ENCODE measurements at places on chromosomes 7 and 10.
A peak's percentile ranks its signal among the peaks of the same experiment; 100 is the strongest.

- no peak for DNase-seq
Measured at GRCh38 chr7:69599286-69599954, 1.1 kb downstream of the AUTS2 start.

GRCh38 chr10:53253221-53253620 is 480.6 kb upstream of the MBL2 start:
- DNase-seq, result no peak

DNA sequence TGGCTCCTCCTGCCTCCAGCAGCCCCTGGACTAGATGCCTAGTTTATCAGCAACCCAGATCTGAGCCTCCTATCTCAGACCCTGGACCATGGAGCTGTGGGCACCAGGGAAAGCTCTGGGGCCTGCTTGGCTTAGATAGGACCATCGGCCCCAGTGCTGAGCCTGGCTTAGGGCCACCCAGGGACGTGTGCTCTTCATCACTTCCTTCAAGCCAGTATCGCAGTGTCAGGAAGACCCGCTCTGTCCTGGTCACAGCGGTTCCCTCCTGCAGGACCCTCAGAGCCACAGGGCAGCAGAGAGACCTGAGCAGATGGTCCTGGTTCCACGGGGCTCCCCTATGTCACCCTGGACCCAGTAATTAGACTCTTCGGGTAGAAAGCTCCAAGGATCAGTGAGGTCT is 105.7 kb upstream of the FAM20C start:
- no peak for DNase-seq

DNA sequence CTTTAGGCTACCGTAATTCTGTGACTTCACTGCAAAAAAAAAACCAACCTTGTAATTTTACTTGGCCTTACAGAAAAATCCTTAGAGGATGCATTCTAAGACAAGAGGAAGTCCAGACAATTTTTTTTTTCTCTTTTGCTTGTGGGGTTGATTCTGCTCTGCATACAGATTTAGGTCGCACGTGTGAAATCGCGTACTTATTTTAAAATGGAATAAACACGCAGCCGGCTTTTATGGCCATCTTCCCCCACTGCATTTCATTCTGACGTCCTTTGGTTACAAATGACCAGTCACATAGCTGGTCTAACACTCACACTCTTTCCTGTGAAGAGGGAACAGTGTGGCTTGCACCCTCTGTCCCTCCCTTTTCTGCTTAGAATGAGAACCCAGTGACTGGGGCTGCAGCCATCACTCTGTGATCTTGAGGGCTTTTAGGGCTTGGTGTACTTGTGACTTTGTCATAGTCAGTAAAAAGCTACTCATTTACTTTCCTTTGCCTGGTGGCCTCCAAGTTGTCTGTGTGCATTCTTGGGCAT is 63.6 kb upstream of the CARD11 start:
- DNase-seq, result no peak

GRCh38 chr10:30534465-30535144 is 94.9 kb downstream of the LYZL2 start:
- DNase-seq, result no peak

DNA sequence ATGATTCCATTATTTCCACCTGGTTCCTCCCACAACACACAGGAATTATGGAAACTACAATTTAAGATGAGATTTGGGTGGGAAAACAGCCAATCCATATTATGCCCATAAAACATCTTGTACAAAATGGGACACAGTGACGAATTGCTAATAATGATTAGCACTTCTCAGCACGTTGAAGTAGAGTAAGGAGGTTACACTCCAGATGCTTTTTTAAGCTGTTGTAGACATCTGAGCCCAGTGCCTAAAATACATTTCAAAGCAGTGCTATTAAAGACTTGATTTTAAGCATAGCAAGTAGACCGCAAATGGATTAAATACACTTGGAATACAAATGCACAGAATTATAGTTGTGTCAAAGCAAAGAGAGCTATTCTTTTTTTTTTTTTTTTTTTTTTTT is 105.9 kb downstream of the AASS start:
- no peak for DNase-seq

GRCh38 chr7:155435110-155435509 is 22.8 kb upstream of the EN2 start:
- no peak for DNase-seq

DNA sequence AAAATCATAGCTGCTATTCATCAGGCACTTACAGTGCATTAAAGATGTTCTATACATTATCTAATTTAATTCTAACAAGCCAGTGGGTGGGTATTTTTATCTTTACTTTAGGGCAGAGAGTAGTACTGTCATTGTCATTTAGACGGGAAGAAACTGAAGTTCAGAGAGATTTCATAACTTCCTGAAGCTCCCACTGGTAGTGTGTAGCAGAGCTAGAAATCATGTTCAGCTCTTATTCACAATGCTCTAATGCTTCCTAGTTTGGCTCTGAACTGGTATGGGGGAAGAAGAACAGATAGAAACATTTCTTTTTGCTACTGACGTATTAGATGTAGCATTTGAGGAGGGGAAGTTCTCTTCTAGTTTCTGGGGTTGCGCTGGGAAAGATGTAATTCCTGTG is 116.7 kb downstream of the CYP26A1 start:
- DNase-seq, result no peak

GRCh38 chr10:67793313-67793712 is 44.7 kb downstream of the DNAJC12 start:
- no peak for DNase-seq

DNA sequence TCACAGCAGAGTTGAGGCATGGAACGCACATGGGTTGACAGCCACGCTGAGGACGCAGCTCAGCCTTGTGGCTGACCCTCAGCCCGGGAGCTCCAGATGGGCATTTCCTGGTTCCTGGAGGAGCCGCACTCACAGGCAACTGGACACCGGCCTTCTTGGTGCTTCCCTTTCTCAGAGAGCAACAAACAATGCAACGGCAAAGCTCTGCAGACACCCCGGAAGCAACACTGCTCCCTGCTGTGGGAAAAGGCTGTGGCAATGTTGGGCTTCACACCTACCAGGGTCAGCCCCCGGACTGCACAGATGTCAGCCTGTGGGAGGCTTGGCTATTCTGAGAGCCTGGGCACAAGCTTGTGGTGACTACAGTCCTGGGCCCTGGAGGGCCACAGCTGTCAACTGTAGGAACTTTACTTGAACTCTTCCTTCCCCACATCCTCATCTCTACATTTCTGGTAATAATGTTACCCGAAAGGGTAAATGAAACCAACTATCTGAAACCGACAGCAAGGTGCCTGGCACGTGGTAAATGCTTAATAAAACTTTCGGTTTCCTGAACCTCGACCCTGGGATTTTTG is 597.5 kb upstream of the MKI67 start:
- DNase-seq, result no peak

DNA sequence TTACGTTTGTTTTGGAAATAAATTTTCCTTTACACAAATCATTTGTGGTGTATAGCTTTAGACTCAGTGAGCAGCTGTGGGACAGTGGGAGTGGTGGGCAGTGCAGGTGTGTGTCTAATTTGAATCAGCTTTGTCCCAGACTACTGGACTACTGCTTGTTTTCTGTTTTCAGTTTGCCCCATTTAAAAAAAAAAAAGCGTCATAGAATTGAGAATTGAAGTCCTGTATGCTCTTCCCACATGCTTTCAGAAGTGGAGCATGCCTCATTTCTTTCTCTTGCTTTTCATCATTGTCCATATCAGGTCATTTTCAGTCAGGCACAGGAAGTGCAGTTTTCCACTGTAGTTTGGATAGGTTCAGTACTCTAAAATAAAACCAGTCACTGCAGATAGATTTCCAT is 66.1 kb downstream of the SHH start:
- no peak for DNase-seq

GRCh38 chr10:122154545-122155366 is 116.3 kb upstream of the BTBD16 start:
- no peak for DNase-seq

DNA sequence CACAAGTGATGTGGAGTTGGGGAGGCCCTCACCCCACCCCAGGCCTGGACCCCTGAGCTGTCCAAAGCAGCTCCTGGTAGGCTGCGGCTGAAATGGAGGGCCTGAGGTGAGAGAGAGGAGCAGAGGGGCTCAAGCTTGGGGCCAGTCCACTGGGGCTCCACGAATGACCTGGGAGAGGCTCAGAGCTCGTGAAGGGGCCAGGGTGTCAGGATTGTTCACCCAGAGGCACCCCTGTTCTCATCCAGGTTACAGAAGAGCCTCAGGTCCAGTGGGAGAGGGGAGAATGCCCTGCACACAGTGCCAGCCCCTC is 102.2 kb upstream of the RET start:
- DNase-seq, result no peak

DNA sequence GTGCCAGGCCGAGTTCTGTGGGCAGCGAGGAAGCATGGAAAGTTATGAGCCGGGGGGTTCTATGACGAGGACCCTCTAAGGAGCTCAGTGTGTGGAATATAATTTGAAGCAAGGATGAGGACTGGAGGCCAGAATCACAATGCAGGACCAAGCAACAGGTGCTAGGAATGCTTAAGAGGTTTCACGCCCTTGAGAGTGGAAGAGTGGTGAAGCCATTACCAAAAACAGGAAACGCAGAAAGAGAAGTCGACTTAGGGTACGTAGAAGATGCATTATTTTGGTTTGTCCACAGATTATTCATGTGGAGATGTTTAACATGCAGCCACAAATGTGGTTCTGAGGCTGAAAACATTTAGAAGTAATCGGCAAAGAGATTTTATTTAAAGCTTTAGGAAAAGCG is 78.7 kb downstream of the PIP4K2A start:
- DNase-seq, result no peak

DNA sequence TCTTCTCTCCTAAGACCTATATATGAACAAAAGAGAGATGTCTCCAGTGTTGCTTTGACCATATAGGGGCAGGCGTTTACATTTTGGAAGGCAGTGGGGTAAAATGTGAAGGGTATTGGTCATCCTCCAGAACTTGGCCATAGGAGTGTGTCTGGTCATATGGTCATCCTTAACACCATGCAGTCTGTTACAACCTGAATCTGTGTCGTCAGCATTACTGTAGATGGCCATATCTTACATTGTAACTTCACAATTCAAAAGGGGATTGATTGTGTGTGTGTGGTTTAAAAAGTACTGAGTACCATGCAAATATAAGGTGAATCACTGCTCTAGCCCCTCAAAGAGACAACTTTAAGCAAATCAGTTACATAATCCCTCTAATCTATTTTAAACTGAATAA is 311.7 kb downstream of the BICC1 start:
- DNase-seq, result no peak

DNA sequence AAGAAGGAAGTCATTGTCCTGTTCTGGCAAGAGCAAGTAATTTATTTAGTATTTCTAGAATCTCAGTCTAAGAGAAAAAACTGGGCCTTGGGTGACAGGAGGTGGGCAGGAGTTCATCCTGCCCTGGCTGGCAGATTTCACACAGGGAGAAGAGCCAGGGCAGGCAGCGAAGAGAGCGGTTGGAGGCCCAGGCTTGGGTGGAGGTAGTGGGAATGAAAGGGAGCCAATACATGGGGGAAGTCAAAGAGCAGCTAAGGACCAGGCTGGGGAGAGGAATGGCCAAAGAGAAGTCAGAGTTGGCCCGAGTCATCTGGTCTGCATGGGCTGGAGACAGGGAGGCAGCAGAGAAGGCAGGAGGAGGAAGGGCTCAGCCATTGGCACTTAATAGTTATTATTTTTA is 51.4 kb downstream of the HECW1 start:
- DNase-seq, result no peak

GRCh38 chr10:72273410-72274212 is at the start of gene DDIT4:
Gene DDIT4, plus strand, starts transcription at chr10:72273924. Its CDS starts 293 bp downstream, at chr10:72274217.
- peak; percentile 76 for DNase-seq

DNA sequence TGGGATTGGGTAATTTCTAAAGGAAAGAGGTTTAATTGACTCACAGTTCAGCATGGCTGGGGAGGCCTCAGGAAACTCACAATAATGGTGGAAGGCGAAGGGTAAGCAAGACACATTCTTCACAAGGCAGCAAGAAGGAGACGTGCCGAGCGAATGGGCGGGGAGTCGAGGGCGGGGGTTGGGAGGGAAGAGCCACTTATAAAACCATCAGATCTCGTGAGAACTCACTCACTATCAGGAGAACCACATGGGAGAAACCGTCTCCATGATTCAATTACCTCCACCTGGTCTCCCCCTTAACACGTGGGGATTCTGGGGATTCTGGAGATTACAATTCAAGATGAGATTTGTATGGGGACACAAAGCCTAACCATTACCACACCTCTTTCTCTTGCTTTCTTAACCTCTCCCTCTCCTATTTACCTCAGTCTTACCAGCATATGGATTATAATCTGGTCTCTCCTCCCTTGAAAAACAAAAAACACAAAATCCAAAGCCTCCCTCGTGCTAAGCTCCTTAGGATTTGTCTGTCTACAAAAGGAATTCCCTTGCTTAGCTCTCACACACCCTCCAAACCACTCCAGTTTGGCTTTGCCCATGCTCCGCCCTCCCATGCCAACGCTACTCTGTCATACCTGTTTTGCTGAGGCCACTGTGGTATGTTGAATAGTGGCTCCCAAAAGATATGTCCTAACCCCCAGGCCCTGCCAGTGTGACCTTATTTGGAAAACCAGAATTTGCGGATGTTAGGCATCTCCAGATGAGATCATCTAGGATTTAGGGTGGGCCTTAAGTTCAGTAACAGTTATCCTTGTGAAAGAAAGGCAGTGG is 19.6 kb upstream of the EFCAB10 start:
- no peak for DNase-seq

- no peak for DNase-seq
Measured at GRCh38 chr10:61939902-61940301, 38.4 kb downstream of the ARID5B start.

GRCh38 chr10:90041585-90041984 is 340.2 kb downstream of the KIF20B start:
- DNase-seq, result no peak

DNA sequence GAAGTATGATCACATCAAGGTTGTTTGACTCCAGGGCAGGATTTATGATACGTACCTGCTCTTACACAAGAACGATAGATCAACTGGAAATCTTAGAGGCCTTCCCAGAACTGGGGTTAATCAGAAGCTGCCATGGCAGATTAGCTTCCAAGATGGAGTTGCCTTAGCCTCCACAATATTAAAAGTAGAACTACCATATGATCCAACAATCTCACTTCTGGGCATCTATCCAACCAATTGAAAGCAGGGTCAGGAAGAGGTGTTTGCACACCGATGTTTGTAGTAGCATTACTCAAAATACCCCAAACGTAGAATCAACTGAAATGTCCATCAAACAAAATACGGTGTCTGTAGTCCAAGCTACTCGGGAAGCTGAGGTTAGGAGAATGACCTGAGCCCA is 6.6 kb downstream of the PILRB start:
- DNase-seq, result no peak

DNA sequence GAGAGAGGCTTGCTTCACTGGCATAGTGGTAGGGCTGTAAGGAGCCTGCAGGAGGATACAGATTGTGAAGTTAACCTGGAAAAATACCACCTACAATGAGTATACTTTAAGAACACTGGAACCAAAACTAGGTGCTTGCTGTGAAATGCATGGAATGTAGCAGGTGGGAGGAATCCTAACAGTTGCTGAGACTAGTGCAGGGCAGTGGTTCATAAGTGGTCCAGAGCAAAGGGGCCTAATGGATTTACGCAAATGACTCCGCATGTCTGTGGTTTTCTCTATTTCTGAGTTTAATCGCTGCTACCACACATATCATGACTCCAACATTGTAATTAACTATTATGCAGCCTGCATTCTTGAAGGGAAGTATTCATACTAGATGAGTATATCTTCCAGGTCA is 218.4 kb downstream of the CHRM2 start:
- no peak for DNase-seq

GRCh38 chr7:99368750-99369389 is 5.7 kb upstream of the ARPC1B start:
- no peak for DNase-seq
